H4 (cell line): ENCODE measurements at places on chromosomes 11 and 22. TPM values are rescaled to one million over a fixed set of nuclear protein-coding genes. Genes with fewer than 3 reads are reported as not detected.

The KREMEN1 gene
- 2.6 and 3.9 TPM in 2 replicates for total RNA-seq

The MGAT3 gene
- 0.80 and 1.1 TPM in 2 replicates for total RNA-seq

The CCDC89 gene
- total RNA-seq: not detected in 2 replicates

The RAG1 gene
- 0.23 and 0.39 TPM in 2 replicates for total RNA-seq

The SLC29A2 gene
- total RNA-seq: 0.39 and 0.62 TPM in 2 replicates

The DNAJC4 gene
- 2.5 and 4.5 TPM in 2 replicates for total RNA-seq

The C11orf42 gene
- total RNA-seq: not detected in 2 replicates

DNA sequence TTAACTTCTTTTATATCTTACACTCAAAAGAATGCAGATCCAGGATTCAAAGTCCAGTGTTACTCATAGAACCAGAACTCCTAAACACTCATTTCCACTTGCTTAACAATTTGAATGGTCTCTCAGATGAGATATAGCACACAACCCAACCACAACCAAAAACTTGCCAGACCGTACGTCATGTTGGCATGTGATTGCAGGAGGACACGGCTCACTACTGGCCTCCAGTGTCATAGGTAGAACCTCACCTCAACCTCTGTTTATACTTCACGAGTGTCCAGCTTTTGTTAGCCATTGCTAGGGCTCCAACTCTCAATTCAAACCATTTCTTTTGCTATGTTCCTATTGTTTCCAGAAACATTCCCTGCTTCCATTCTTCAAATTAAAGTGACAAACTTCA, 58.5 kb upstream of the PDGFD start:
- no peak for DNase-seq

GRCh38 chr11:128724891-128725611, 31.2 kb downstream of the FLI1 start:
- no peak for DNase-seq

- DNase-seq: no peak
Observed at GRCh38 chr11:46422588-46422987, 31.0 kb upstream of the CHRM4 start.

- no peak for DNase-seq
Observed at GRCh38 chr11:83456075-83456474, 169.9 kb upstream of the CCDC90B start.

DNA sequence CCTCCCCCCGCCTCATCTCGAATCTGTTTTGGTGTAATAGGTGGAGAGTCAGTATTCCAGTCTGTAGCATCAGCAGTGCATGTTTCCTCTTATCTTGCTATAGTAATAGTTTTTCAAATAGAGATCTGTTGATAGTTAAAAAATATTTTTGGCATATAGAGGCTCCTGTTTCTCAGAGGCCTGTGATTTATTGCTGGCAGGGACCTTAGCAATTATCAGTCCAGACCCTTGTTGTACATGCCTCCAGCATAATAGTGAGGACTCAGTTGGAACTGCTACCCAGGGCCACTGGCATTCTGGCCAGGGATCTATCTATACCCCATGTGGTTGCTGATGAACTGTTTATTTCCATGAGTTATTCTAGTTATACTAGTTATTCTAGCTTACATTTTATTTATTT, 52.6 kb downstream of the SPECC1L start:
- DNase-seq: no peak

DNA sequence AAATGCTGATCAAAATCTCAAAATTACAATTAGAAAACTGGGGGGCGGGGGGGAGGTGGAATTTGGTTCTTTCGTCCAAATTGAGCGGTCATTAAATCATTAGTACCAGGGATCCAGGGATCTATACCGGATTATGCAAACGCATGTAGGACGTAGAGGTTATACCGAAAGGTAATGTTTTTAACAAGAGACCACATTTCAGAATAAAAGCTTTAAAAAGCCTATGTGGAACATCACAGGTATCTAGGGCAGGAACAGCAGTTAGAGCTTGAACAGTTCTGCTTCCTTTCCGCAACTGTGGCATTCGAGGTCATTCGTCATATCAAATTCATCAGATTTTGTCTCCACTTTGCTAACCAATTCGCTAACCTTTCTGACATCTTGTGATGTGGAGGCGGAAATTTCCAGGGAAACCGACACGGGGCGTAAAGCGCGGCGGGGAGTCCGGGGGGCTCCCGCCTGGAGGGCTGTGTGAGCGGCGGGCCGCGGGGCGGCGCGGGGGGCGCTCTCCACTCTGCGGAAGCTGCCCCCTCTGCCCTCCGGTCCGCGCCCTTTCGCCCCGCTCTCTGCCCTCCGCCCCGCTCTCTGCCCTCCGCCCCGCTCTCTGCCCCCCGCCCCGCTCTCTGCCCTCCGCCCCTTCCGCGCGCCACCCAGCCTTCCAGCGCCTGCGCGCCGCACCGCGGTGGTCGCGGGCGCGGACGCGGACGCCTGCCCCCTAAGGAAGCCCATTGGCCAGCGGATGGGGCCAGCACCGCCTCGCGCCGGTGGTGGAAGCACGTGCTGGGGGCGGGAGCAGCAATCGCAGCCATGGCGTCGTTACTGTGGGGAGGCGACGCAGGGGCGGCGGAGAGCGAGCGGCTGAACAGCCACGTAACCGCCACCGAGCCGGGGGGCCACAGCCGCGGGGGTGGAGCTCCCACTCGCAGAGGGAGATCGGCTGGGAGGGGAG, at the start of gene DDX25:
Gene DDX25 (plus strand): TSS at position 798 of the 949 bp plus-strand sequence. CDS start 10 bp downstream, at position 808.
- no peak for DNase-seq

DNA sequence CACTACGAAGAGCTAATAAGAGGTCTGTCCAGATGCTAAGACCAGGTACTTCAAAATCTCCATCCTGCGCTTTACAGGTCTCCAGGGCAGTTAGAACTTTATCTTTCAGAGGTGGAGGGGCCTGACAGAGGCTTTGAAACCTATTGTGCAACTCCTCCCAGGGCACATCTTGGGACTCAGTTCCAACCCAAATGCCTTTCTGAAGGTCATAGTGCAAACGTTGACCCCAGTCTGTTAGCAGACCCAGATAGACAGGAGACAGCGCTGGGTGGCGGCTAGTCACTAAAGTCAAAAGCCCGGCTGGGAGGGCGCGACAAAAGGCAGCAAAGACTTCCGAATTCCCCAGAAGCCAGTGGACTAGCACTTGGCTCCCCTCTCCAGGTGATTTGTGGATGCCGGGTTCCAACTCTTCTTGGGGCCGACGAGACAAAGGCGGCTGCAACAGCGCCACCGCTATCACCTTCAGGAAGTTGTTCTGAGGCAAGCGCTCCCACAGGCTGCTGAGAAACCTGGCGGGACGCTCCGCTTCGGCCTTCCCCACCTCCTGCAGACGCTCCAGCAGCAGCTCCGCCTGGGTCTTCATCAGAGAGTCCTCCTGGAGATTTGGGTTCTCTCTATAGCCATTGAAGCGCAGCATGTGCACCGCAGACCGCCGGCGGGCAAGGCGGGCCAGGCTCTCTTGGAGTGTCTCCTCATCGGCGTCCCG, 728 bp downstream of the FANCF start:
- peak; percentile 73 for DNase-seq

GRCh38 chr22:49554741-49555140, 272.9 kb downstream of the BRD1 start:
- no peak for DNase-seq

GRCh38 chr22:37151401-37151800, 1.7 kb upstream of the IL2RB start:
- DNase-seq: no peak

- no peak for DNase-seq
Observed at GRCh38 chr11:127996825-127997224, 590.5 kb downstream of the ETS1 start.

GRCh38 chr22:40443732-40444131, 73.3 kb downstream of the SGSM3 start:
- no peak for DNase-seq

GRCh38 chr11:45412521-45412920, 126.4 kb upstream of the SYT13 start:
- no peak for DNase-seq

- no peak for DNase-seq
Observed at GRCh38 chr11:13028322-13028721, 19.2 kb downstream of the RASSF10 start.

DNA sequence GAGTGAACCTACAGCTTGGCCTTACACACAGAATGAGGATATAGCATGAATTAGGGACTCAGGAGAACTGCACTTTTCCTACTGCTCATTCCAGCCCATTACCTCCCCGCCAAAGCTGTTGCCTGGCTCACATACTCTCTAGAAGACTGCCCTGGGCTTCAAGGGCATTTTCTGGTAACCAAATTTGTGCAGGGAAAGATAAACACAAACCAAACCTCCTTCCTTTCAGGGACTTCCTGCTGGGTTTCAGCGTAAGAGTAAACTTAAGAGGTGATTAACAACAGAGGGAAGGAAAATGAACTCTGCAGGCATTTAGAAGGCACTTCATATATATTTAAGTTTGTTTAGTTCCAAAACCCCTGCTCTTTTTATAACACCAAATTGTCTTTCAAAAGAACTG, 194.9 kb downstream of the SWAP70 start:
- peak; percentile 77 for DNase-seq

DNA sequence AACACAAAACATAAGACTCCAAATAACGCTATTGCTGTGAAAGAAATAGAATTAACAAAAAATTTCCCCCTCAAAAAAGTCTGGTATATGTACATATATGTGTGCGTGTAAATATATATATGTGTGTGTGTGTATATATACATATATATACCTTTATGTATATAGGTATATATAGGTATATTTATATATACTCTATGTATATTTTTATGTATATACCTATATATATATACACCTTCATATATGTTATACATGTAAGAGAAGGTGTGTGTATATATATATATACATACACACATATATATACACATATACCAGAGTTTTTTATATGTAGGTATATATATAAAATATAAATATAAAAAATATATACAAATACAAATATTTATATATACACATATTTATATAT, 199.2 kb downstream of the RAB38 start:
- no peak for DNase-seq

DNA sequence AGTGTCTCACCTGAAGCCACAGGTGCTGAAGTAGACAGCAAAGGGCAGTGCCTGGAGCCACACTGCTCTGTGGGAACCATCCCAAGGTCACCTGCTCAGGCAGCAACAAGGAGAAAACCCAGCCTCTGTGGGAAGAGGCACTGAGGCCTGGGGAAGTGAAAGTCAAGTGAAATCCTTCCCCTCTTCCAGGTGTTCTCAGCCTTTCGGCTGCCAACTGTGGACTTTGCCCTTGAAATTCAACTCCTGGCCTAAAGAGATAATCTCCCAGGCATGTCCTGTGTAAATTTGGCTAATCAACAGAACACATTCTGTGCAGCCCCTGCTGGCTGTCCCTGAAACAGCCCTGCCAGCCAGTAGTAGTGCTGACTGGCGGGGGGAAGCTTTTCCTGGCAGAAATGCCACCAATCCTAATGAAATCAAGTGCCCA, 112.1 kb downstream of the RPL27A start:
- no peak for DNase-seq

GRCh38 chr11:12808519-12808918, 134.3 kb downstream of the TEAD1 start:
- DNase-seq: no peak

DNA sequence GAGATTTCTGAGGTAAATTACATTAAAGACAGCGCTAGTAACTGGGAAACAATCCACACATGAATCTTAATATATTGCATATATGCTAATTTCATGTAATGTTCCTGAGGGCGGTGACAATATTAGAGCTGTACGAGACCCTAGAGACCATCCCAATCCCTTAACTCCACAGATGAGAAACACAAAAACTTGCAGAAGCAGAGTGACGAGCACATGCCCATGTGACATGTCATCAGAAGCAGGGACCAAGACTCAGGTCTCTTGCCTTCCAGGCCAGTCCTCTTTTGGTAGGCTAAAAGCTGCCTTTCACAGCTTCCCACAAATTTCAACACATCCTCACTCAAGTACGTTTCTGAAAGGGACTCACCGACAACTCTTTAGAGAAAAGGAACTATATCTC, 11.8 kb downstream of the MAPK1 start:
- DNase-seq: no peak

GRCh38 chr11:47599902-47600301, 5.7 kb upstream of the C1QTNF4 start:
- no peak for DNase-seq

- no peak for DNase-seq
Observed at GRCh38 chr11:45698777-45699497, 33.5 kb upstream of the CHST1 start.

DNA sequence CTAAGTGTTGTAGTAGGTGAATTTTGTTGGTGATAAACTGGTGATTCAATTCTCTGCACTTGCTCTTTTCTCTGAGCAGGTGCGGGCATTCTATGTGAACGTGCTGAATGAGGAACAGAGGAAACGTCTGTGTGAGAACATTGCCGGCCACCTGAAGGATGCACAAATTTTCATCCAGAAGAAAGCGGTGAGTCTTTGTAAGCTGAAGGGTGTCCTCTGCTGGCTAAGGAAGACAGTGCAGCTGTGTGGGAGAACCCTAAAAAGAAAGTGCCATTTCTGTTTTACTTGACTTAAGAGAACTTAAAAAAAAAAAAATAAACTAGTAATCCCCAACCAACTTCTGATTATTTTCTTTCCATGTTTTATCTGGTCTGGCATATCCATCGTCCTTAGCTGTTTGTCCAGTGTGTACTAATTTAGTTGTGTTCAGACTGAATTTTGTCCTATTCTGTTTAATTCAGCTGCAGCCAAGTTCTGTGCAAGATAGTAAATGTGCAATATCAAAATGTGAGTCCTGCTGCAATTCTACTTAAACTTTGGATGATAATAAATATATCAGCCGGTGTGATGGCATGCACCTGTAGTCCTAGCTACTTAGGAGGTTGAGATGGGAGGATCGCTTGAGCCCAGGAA, 29.6 kb downstream of the CAT start:
- DNase-seq: peak; percentile 37

GRCh38 chr22:35102663-35103062, 36.7 kb downstream of the ISX start:
- peak; percentile 36 for DNase-seq

- DNase-seq: no peak
Observed at GRCh38 chr22:22936915-22937656, 49.5 kb downstream of the IGLL5 start.

- DNase-seq: peak; percentile 92
Observed at GRCh38 chr22:39316440-39317083, 2.9 kb downstream of the RPL3 start.

- no peak for DNase-seq
Observed at GRCh38 chr11:134380785-134381184, 31.3 kb downstream of the B3GAT1 start.

- no peak for DNase-seq
Observed at GRCh38 chr22:43591380-43591779, 179.6 kb downstream of the MPPED1 start.

DNA sequence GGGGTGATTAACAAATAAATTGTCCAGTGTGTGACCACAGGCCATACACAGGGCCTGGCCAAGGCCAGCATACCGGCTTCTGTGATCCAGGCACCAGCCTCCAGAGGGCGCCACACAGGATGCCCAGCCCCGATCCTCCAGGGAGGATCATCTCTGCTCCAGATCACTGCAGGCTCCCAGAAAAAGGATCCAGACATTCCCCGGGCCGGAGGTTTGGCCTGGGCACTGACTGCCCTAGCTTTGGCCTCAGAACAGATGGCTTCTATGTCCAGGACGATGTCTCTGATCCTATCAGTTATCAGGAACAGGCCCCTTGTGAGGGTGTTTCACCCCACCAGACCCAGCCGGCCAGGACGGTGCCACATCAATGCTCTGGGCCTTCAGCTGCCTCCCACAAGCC, 74.5 kb upstream of the LMO1 start:
- peak; percentile 30 for DNase-seq
